ENCODE measurements at places on chromosomes 5 and 9. TPM values are rescaled to one million over a fixed set of nuclear protein-coding genes. Genes with fewer than 3 reads are reported as not detected.

TRAF2 gene
- polyA plus RNA-seq = 6.1 TPM

TMEM252 gene
- not detected for polyA plus RNA-seq

SLC27A6 gene
- not detected for polyA plus RNA-seq

RNF183 gene
- 0.07 TPM for polyA plus RNA-seq

IFNA21 gene
- not detected for polyA plus RNA-seq

WNK2 gene
- 0.72 TPM for polyA plus RNA-seq

PCDHA11 gene
- polyA plus RNA-seq = 0.19 TPM

SVEP1 gene
- polyA plus RNA-seq = 1.5 TPM

Measured in liver (tissue), 10 donors.